ENCODE measurements at places on chromosomes 16 and 17. TPM values are rescaled to one million over a fixed set of nuclear protein-coding genes. Genes with fewer than 3 reads are reported as not detected.

The SDK2 gene
- total RNA-seq, result 0.08 TPM

The PTRH2 gene
- total RNA-seq, result 25.9 TPM

The CD300H gene
- not detected for total RNA-seq

The SHMT1 gene
- total RNA-seq, result 3.9 TPM

The PRR29 gene
- total RNA-seq, result 0.15 TPM
